ENCODE measurements at places on chromosomes 13 and 19.

DNA sequence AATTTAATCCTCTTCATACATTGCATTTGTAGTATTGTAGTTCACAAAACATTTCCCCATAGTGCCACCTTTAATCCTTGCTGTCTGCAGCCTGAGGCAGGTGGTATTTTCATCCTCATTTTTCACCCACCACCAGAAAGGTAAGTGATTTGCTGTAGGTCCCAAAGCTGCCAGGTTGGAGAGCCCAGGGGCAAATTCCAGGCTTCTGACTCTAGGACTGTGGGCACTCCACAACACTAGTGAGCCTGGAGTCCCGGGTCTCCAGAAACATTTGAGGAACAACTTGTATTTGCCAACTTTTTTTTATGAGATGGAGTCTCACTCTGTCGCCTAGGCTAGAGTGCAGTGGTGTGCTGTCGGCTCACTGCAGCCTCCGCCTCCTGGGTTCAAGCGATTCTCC, 6.2 kb downstream of the ILF3 start:
- DNase-seq, result no peak

DNA sequence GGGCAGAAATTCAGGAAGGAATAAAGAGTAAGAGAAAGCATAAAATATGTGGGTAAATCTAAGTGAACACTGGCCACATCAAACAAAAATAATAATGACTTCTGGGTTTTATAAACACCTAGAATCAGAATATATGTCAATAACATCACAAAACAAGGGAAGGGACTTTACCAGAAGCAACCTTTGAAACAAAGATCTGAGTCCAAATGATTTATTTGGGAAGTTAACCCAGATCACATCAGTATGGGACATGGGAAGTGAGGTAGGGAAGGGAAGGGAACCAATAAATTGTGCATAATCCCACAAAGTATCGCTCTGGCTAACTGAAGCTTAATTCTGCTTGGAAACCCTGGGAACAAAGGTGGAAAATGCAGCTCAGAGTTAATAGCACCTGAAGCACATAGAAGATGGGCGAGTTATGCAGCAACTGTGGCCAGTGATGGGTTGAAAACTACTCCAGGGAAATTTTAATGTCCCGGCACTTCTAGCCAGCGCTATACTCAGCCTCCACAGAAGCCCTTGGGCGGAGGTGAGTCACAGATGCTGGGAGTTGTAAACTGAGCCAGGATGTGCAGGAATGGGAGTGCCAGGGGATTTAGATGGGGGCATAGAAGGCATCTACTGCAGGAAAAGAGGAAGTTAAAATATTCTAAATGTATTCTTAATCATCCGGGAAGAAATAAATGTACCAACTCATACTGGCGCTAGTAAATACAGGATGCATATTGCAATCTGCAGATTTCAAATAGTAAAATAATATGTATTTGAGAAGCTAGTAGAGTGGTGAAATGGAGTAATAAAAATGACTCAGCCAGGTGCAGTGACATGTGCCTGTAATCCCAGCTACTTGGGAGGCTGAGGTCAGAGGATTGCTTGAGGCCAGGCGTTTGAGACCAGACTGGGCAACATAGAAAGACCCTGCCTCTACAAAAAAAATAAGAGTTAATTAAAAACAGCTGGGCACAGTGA, 34.2 kb upstream of the CEBPG start:
- no peak for DNase-seq

DNA sequence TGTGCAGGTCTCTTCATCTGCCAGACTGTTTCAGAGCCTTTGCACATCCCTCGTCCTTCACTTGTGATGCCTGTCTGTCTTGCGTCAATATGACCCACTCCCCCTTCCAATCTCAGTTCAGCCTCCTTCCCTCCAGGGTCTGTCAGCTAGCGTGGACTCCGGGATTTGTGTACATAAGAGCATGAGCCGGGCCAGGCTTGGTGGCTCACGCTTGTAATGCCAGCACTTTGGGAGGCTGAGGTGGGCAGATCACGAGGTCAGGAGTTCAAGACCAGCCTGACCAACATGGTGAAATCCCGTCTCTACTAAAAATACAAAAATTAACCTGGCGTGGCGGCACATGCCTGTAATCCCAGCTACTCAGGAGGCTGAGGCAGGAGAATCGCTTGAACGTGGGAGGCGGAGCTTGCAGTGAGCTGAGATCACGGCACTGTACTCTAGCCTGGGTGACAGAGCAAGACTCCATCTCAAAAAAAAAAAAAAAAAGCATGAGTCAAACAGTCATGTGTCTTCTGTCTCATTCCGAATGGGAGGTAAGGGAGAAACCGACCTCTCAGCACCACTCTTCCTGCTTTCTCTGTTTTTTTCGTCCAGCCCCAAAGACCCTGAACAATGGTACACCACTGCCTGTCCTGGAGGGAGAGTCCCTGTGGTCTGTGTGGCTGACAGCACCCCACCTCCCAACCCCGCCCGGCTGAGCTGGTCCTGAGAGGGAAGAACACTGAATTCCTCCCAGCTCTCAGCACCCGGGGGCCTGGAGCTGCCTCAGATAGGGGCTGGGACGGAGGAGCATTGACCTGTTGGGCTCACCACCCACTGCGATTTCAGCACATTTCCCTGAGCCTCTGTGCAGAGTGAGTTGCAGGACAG, 2.4 kb upstream of the SIGLEC9 start:
- DNase-seq, result no peak

GRCh38 chr19:18501832-18502231, 20.0 kb downstream of the ELL start:
- no peak for DNase-seq

GRCh38 chr13:111126509-111126908, 11.4 kb downstream of the ARHGEF7 start:
- DNase-seq, result no peak

DNA sequence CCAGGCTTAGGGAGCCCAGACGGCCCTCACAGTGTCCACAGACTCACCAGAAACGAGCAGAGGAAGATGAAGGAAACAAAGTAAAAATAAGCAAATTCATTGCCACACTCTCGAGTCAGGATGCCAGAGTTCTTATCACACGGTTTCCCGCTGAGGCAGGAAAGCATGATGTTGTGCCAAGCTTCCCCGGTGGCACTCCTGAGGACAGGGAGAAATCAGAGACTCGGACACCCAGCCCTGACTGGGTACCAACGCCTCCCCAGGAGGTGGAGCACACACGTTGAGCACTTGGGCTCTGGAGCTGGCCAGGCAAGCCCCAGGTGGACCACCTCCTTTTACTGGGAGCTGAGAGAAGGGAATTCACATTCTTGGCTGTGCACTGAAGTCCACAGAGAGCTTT, 81.5 kb downstream of the IER2 start:
- no peak for DNase-seq

DNA sequence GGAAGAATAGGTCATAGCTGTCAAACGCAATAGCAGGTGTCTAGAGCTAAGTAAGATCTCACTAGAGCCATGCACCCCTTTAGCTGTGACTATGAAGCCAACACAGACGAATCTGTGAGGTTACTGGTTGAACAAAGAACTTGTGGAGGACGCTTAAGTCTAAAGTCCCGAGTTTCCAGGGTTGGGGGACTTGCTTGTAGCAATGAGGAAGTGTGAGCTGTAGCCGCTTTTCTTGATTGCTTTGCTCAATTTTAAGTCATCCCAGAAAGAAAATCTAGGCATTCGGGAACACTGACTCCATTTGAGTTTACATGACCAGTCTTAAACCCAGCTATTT, 1.6 kb downstream of the GPC5 start:
- no peak for DNase-seq

DNA sequence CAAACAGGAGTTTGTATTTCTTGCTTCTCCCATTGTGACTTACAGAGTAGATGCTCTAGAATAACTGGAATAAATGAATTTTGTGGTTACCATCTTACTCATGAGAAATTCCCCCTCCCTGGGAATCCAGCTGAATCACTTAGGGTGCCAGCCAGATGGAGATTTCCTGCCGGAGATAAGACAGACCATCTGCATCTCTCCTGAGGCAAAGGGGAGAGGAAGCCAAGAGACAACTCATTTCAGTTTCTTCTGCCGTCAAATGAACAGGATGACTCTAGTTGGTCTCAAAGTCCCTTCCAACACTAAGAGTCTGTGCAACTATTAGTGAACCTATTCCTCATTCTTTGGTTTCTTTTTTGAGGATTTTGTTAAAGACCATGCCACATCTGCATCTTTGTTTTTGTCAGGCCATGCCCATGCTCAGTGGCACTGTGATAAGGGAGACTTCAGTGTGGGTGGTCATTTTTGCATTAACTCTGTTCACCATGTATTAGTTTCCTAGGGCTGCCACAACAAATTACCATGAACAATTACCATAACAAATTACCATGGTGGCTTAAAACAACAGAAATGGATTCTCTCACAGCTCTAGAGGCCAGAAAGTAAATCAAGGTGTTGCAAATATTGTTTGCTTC, 112.8 kb downstream of the NDFIP2 start:
- DNase-seq, result no peak

DNA sequence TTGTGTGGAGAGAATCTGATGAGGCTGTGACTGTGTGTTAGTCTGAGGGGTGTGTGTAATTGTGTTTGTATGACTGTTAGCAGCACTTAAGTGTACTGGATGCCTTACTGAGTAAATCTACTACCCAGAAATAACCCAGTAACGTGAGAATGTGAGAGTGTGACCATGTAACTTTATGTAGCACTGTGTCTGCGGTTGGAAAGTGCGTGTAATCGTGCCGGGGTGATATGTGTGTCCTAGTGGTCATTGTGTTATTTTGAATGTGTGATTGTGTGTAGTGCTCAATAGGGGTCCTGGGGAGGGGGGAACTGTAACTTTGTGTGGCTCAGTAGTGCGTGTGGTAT, 550 bp downstream of the ZNF383 start:
- DNase-seq, result no peak

GRCh38 chr19:13051557-13052165, 51.0 kb downstream of the LYL1 start:
- no peak for DNase-seq

GRCh38 chr19:2237051-2237868, 636 bp downstream of the SF3A2 start:
- no peak for DNase-seq

- DNase-seq, result no peak
Measured at GRCh38 chr13:85632526-85633195, 166.6 kb downstream of the SLITRK6 start.

DNA sequence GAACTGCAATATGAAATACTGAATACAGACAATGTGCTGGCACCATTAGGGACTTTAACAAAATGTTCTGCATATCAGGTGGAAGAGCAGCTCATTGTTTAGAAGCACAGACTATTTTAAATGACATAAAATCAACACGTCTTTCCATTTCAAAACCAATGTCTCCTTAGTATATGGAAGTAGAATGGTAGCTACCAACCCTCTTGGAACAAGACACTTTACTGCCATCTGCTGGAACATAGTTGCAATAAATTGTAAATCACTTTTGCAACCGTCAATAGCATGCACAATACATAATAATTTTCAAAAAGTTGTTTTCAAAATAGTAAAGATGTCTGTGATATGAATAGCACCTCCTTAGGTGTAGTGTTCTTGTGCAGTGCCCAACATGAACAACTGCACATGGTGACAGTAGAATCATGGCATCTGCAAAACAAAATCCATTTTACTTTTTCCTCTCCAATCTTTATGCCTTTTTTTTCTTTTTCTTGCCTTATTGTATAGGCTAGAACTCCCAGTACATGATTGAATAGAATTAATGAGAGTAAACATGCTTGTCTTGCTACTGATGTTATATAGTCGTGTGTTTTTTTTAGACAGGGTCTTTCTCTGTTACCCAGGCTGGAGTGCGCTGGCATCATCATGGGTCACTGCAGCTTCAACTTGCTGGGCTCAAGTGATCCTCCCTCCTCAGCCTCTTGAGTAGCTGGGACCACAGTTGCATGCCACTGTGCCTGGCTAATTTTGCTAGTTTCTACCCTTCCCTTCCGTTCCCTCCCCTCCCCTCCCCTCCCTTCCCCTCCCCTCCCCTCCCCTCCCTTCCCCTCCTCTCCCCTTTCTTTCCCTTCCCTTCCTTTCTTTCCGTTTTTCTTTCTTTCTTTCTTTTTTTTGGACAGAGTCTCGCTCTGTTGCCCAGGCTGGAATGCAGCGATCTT, 7.8 kb upstream of the LYPD5 start:
- no peak for DNase-seq

DNA sequence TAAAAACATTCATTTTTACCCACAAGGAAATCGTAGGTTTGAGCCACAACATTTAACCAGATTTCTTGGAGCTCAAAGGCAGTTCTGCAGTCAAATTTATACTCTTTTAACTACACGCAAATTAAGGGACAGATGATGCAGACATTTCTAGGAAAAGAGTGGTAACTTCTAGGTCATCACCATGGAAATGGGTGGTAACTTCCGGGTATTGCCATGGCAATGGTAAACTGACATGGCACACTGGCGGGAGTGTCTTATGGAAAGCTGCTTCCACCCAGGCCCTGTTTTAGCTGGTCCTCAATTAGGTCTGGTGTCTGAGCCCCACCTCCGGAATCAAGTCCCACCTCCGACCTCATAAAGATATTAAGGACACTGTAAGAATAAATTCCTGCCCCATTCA, 10.4 kb upstream of the LYPD5 start:
- no peak for DNase-seq

DNA sequence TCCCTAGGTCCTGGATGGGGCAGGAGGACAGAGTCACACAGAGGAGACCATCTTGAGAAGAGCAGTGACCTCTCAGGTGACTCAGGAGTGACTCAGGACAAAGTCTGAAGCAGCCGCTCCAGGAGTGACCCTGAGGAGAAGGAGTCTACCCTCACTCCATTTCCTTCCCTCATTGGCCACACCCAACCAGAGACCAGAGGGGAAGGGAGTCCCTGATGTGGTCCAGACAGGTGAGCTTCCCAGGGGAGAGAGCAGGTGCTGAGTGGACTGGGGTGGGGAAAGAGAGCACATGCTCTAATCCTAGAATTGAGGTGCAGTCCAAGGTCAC, 75.5 kb upstream of the MEDAG start:
- DNase-seq, result no peak

GRCh38 chr19:29185427-29185826, 27.5 kb downstream of the UQCRFS1 start:
- no peak for DNase-seq

- no peak for DNase-seq
Measured at GRCh38 chr13:94646904-94647303, 45.2 kb downstream of the GPR180 start.

GRCh38 chr13:98900442-98900841, 77.4 kb downstream of the DOCK9 start:
- DNase-seq, result no peak

DNA sequence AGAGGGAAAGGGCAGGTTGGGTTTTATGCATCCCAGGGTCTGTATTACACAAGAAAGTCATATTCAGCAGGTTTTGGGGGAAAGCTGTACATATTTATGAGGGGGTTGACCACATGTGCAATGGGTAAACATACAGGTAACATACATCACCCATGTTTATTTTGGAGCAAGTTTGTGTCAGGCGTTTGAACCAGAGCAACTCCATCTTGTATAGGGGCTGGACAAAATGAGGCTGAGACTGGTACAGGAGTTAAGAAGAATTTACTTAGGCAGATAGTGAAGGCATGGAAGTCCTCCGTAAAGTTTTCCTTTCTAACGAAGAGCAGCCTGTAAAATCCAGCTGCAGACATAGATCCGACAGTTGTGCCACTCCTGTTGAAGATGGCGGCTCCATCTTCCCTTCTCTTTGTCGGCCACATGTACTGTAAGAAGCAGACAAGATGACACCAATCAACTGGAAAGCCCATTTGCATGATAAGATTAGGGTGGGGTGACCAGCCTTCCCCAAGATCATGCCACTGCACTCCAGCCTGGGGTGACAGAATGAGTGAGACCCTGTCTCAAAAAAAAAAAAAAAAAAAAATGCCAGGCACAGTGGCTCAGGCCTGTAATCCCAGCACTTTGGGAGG, 4.7 kb upstream of the NUDT19 start:
- DNase-seq, result no peak

All from dorsolateral prefrontal cortex (tissue), 122 donors.